ENCODE measurements at places on chromosomes 3 and 15.

- no peak for DNase-seq
Observed at GRCh38 chr3:192339214-192339613, 388.1 kb downstream of the FGF12 start.

DNA sequence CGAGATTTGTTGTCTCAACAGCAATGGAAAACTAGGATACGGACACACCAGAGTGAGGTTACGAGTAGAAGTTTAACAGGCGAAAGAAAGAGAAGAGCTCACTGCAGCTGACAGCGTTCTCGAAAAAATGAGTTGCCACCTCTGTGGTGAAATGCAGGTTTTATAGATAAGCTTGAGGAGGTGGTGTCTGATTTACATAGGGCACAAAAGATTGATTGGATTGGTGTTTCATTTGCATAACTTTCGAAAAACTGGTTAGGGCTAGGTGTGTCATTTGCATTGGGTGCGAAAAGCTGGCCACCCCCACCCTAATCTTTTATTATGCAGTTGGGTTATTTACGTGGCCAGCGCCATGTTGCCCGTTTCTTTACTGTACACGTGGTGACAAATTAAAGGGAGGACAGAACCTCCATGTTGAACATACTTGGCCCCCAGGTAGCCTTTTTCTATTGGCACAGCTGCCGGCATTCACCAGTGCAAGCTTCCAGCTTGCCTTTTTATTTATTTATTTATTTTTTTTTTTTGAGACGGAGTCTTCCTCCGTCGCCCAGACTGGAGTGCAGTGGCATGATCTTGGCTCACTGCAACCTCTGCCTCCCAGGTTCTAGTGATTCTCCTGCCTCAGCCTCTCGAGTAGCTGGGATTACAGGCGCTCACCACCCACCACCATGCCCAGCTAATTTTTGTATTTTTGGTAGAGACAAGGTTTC, 8.3 kb downstream of the IFT122 start:
- no peak for DNase-seq

DNA sequence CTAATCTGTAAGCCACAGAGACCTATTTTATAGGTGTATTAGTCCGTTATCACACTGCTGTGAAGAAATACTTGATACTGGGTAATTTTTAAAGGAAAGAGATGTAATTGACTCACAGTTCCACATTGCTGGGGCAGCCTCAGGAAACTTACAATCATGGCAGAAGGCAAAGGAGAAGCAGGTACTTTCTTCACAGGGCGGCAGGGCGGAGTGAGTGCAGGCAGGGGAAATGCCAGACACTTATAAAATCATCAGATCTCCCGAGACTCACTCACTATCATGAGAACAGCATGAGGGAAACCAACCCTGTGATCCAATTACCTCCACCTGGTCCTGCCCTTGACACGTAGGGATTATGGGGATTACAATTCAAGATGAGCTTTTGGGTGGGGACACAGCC, 108.7 kb downstream of the GALK2 start:
- no peak for DNase-seq

- DNase-seq: no peak
Observed at GRCh38 chr3:100631236-100631635, 21.8 kb downstream of the ADGRG7 start.

- no peak for DNase-seq
Observed at GRCh38 chr3:74636981-74637380, 22.5 kb upstream of the CNTN3 start.

All from activated effector memory CD4-positive, alpha-beta T cell treated with Interleukin-2 at 50 U/mL for 16 hours (primary cell).